Activated CD8-positive, alpha-beta memory T cell treated with anti-CD3 and anti-CD28 coated beads for 48 hours (primary cell): ENCODE measurements at places on chromosomes 1 and 21.

DNA sequence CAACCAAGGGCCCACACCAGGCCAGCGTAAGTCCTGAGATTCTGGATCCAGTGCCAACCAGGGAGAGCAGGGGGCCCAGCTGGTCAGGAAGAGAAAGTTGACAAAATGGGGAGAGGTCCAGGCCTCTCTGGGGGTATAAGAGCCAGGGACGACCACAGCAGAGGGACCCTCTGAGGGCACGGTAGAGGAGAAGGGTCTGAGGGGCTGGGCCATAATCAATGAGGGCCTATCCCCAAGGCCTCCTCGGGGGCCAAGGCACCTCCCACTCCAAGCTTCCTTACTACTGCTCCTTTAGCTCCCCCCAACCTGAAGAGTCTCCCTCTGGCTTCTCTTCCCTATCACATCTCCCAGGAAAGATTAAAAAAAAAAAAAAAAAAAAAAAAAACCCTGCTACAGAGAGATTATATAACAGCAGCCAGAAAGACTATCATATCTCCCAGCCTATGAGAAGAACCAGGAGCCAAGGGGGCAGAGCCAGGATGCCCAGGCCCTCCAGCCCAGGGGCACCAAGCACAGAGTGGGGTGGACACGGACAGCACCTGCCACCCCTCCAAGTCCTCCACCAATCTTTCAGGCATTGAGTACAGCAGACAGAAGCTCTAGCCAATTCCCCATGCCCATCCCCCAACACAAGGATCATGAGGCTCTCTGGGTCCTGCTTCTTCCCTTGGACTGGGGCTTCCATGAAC, 2.7 kb downstream of the MEF2D start:
- no peak for DNase-seq

DNA sequence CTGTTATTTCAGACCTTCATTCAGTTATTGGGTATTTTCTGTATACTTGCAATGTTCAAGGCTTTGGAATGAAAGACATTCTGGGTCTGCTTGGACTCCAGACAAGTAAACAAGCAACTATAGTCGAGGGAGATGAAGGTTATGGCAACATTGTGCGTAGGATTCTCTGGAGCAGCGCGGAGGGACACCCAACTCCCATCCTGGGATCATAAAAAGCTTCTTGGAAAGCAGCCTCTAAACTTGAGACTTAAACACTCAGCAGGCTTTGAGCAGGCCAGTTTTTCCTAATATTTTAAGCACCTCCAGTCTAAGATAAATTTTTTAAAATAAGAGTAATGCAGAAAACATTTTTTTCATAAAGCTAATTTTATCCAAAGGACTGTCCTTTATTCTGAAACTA, 7.6 kb upstream of the LYST start:
- no peak for DNase-seq

DNA sequence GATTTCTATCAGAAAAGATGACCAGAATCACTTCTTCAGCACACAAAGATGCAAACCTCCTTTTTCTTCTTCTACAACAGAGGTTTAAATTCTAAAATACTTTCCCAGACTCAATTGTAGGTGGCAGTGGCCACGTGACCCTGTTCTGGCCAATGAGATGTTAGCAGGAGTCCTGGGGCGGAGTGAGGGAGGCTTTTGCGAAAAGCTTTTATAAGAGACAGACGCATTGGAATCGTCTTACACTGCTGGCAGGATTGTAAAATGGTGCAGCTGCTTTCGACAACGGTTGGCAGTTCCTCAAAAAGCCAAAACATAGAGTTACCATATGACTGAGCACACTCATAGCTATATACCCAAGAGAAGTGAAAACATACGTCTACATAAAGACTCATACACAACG, 87.0 kb upstream of the MAGI3 start:
- no peak for DNase-seq

- DNase-seq, result peak; percentile 75
These were observed at the start of gene ATP13A2 for GRCh38 chr1:17011439-17012307. Gene ATP13A2 (minus strand): TSS chr1:17011928. CDS start chr1:17011738, 190 bp downstream.

- DNase-seq, result no peak
These were observed 36.8 kb downstream of the B3GALT5 start for GRCh38 chr21:39649526-39649925.

DNA sequence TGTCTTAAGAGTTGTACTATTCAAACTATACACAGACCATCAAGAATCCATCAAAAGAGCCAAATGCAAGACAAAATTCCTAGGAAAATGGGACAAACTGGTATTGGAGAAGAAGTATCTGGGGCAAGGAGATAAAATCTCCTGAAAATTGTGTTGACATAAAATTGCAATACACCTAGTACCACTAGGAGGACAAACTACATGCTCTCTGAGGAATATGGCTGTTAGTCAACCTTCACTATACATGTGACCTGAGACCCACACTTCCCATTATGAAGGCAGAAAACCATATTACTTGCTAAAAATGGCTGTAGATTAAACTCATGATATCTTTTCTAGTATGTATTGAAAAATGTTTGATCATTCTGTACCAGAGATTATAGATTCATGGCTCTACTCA, 30.0 kb downstream of the IRF2BP2 start:
- DNase-seq, result no peak

- no peak for DNase-seq
These were observed 1.6 kb upstream of the ENO1 start for GRCh38 chr1:8879922-8880676.

GRCh38 chr1:241331328-241332036, 25.5 kb downstream of the RGS7 start:
- DNase-seq, result no peak

DNA sequence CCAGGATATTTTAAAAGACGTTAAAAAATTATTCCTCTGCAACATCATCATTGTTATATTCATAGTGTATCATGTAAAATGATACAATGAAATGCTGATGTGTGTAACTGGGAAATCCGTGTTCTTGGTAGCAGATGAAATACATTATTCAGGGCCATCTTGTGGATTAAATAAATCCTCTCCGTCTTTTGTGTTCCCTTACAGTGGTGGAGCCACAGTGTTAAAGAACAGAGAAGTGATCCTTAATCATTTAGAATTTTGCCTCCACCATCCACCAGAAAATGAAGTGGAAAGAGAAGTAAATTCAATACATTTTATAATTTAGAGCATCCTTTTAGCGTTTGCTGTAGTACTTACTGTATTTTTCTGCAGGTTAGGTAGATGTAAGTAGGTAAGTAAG, 1.3 kb downstream of the DYRK3 start:
- DNase-seq, result no peak

DNA sequence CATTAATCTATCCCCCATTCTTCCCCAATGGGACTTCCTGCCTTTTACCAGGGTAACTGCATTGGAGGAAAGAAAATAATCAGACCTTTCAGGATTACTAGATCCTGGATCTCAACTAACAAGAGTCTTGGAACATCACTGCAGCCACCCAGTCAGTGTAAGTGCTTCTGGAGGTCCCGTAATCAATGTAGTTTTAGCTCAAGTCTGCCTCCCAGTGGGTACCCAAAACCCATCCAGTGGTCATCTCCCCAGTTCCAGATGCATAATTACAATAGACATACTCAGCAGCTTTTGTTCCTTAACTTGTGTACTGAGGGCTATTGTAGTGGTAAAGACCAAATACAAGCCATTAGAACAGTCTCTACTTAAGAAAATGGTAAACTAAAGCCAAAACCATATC, 319.1 kb downstream of the GPATCH2 start:
- DNase-seq, result no peak

- DNase-seq, result no peak
These were observed 55.5 kb downstream of the TRABD2B start for GRCh38 chr1:47941609-47942239.

DNA sequence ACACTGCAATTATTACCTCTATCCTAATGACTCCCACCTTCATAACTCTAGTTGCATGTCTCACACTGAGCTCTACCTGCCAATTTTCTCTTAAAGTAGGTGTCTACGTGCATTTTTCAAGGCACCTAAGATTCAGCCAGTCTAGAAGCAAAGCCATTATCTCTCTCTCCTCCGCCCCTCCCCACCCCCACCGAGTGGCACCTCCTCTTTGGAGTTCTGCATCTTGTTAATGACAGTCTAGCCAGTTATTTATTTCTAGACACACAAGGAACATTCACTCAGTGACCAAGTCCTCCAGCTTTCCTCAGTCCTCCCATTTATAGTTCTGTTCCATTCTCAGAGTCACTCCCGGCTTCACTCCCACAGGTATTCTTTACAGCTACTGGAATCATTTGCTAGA, 47.6 kb downstream of the ASTN1 start:
- DNase-seq, result no peak

DNA sequence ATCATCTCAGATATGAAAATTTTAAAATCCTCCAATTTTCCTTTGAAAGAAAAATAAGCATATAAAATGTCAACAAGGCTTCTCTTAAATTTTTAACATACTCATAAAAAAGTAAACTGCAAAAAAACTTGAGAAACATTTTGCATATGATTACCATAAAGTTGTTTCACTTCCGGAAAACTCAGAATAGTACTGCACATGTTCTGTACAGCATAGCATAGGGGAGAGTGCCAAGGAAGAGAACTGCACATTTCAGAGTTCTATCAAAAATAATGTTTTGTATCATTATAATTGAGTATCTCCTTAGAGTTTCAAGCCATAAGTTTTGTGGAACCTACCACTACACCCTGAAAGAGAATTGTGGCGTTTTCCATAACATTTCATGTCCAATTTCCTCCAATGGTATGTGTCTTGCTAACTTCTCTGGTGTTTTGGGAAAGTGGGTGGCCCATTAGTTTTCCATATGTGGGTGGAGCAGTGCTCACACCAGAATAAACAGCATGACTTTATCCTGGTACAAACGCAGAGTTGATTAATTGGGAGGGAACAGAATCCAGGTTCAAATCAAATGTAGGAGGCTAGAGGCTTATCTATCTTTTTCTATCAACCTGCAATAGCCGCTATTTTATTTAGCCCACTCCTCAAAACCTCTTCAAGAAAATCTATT, 430.9 kb downstream of the LMO4 start:
- DNase-seq, result no peak

- no peak for DNase-seq
These were observed 17.4 kb downstream of the TIAM1 start for GRCh38 chr21:31326522-31327242.

GRCh38 chr1:64769971-64770370, 25.1 kb downstream of the RAVER2 start:
- DNase-seq, result no peak

GRCh38 chr1:41318135-41318534, 43.1 kb upstream of the FOXO6 start:
- no peak for DNase-seq

DNA sequence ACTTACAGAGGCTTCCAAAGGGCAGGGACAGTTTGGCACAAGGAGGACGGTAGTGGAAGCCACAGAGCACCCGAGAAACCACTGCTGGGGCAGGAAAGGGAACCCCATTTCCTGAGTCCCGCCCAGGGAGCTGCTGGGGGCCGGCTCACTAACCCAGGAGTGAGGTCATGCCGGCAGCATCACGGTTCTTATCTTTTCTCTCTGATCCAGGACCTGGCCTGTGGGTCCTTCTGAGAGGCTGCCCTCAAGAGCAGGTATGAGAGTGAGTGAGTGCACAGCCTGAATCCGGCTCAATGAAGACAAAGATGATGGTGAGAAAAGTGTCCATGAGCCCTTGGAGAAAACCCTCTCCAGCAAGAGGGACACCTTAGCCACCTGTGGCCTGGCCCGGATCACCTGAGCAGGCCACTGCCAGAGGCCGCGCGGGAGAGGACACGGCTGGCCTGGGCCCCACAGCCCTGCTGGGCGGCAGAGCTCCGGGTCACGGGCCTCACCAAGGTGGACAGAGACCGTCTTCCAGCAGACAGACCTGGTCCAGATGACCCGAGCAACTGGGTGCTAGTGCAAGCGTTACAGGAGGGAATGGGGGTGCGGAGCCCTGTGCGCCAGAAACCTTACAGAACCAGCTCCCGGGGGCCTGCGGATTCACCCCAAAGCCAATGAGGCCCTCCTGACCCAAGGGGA, 94.9 kb downstream of the RIPK4 start:
- no peak for DNase-seq
